ENCODE measurements at places on chromosomes 2 and 18.

DNA sequence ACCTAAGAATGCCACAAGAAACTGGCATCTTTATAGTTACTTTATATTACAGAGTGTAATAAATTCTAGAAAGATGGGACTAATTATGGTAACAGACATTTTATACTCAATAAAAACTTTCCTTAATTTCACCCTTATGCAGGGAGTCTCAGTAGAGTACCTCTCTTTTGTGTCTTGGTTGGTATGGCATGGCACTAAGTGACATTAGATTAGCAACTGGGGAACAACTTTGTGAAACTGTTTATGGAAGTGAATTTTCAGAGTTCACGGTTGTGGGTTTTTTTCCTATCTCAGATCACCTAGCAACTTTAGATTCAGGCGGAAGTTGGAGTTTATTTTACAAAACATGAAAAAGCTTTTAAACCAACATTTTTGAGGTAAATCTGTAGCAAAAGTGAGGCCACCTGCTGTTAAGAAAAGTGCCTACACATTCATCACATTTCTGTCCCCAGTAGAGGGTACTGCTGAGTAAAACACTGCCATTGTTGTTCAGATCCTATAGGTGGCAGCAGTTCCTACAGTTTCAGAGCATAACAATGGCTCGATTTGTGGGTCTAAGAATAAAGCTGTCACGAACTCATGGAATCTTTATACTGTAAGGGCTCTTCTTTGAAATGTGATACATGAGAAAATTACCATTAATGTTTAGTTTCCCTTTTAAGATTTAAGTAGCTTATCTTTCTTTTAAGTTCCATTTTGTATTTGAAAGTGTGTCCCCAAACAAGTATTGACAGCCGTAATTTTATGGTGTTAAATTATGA, 117.6 kb downstream of the CAMKMT start:
- peak; percentile 0 for DNase-seq

DNA sequence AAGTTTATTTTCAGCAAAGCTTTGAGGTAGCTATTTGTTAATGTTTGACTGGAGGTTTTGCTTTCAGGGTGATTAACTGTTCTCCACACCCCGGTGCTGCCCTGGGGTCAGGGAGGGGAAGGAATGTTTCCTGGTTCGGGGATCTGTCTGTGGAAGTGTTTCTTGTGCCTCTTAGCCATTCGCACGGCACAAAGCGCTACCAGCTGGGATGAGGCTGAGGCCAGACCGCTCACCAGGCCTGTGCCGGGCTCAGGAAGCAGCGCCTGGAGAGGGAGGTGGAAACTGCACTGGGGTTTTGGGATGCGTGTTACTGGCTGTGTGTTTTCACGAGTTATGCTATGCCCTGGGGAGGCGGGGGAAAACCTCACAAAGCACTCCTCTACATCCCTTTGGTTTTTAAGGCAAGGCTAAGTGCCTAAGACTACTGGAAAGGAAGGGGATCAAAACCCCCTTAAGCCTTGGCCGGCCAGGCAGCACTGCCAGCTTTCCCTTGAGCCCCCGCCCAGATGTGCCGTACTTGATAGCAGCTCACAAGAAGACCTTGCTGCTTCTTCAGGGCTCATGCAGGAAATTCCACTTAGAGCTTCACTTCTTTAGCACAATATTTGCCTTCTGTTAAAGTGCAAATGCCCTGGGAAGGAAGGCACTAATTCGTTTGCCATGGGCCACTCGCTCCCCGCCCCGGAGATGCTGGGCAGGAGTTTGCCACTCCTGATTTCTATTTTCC, 65.7 kb upstream of the CNGA3 start:
- DNase-seq: no peak

DNA sequence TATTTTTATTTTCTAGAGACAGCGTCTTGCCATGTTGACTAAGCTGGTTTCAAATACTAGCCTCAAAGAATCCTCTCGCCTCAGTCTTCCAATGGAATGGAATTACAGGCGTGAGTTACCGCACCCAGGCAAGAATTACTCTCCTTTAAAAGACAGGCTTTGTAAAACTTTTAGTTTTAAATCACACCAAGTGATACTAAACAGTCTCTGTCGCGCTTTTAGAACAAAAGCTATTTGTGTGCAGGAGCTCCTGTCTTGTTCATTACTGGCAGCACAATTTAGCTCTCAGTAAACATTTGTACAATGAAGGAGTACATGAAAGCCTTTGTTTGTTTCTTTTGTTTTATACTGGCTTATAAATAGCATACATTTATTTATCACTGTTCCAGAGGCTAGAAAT, 1719.2 kb upstream of the PIK3C3 start:
- no peak for DNase-seq

DNA sequence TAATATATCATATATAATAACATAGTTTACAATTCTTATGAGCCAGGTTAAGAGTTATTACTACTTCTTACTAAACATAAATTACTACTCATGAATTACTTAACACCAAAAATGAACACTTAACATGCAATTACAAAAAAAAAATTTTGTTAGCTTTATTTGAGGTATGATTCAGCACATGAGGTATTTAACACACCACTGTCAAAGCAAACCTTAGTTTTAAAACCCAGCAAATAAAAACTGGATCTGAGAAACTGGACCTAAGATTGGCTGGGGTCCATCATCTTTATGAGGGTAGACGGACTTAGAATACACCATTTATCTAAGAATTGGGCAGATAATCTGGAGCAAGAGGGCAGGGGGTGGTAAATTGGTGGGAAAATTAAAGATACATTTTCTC, 81.8 kb upstream of the CREB1 start:
- DNase-seq: no peak

GRCh38 chr18:40698129-40698528, 1256.9 kb upstream of the PIK3C3 start:
- no peak for DNase-seq

DNA sequence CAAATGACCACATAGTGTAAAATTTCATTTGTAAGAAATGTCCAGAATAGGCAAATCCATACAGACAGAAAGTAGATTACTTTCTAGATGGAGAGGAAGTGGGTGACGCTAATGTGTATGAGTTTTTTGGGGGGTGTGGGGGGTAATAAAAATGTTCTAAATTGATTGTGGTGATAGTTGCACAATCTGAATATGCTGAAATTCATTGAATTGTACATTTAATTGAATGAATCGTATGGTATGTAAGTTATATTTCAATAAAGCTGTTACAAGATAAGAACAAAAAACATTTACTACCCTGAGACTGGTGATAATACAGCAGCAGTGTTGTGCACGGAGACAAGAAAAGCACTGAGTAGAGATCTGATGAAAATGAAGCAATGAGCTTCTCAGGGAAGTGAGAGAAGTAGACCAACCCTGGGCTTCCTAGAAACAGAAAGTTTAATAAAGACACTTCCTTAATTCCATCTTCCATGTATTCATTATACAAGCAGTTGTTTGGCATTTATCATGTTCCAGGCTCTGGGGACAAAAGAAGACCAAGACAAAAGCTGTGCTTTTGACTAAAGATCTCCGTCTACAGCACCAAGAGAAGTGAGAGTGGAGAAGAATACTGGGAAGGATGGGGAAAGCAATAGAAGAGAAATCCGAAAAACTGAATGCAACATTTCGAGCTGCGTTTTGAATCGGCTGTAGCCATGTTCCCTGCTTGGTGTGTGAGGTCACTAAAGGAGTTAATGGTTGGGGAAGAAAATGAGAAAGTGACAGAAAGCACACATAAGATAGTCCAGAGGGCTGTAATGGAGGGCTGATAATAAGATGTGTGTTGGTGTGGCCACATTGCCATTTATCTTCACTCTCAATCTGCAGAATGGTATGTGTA, 1.8 kb upstream of the PDE11A start:
- DNase-seq: no peak
